ENCODE measurements at places on chromosomes 4 and X.

- DNase-seq = no peak
Measured at GRCh38 chr4:52366191-52366590, 292.9 kb downstream of the USP46 start.

- no peak for DNase-seq
Measured at GRCh38 chr4:48518143-48518542, 28.1 kb downstream of the ZAR1 start.

DNA sequence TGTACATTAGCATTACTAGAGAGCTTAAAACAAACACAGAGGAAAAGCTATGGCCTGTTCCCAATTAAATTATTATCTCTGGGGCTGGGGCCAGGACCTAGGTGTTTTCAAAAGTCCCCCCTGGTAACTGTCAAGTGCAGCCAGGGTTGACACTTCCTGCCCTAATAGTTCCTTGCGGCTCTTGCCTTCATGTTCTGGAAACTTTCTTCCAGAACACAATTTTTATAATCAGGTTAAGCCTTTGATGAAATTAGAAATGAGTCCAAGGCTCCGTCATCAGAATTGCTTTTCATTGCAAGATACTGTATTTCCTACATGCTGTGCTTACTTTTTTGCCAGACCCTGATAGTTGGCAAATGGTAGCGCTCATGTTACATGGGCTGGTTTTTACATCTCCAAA, 229.6 kb downstream of the UNC5C start:
- DNase-seq = no peak

- no peak for DNase-seq
Measured at GRCh38 chr4:84697615-84698201, 114.8 kb downstream of the CDS1 start.

DNA sequence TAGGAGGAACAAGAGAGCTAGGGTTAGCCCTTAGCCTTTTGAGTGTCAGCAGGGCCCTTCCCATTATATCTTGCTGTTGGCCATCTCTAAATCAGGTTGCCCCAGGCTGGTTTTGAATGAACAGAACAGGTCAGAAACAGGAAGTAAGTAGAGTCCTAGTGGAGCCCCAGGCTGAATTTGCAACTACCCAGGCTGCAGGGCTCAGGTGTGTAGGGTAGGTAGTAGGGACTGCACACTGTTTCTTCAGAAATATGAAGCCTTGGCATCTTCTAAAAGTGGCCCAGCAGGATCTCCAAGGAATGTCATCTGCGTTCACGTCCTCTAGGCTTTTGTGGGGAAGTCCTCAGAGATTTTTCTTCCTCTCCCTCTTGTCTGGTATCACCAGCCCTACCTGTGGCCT, 90.2 kb downstream of the ADGRG4 start:
- no peak for DNase-seq

GRCh38 chr4:94508296-94508695, 56.6 kb downstream of the PDLIM5 start:
- no peak for DNase-seq

DNA sequence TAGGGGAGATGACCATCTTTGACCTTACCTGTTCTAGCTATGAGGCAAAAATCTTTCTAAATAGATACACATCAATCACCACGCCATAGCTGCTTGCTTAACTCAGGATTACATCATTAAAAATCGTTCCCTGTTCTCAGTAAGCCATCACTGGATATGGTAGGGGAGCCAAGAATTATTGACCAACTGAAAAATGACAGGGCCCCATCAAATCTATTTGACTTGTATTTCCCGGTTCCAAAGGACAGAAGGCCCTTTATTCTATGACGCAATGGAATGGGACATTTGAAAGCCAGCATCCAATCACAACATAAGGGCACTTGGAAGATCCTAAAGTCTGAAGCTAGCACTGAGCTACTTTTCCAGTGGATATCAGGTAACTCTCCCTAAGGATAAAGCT, 75.6 kb upstream of the NOCT start:
- DNase-seq = no peak

DNA sequence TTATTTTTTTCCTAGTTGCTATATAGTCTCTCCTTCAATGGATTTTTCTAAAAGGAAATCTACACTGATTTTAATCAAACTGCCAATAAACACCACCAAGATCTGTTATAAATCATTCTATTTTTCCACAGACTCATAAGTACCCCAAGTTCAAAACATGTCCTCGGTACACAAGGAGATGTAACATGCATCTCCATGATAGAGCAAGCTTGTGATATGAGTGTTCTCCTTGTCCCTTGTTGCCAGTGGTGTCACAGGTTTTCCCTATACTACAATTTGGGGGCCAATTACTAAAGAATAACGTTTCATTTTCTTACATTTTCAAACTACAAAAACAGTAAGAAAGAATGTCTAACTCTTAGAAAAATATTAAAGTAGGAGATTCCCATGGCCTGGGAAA, 491 bp downstream of the ARHGEF6 start:
- no peak for DNase-seq

- DNase-seq = no peak
Measured at GRCh38 chr4:666436-666810, 7.7 kb downstream of the ATP5ME start.

- no peak for DNase-seq
Measured at GRCh38 chrX:74389016-74389722, 32.1 kb upstream of the SLC16A2 start.

- no peak for DNase-seq
Measured at GRCh38 chr4:71020611-71021010, 27.2 kb downstream of the DCK start.

- DNase-seq = peak; percentile 48
Measured at GRCh38 chr4:94452476-94453371, 982 bp downstream of the PDLIM5 start.

- no peak for DNase-seq
Measured at GRCh38 chr4:93646233-93646930, 182.2 kb upstream of the ATOH1 start.

- no peak for DNase-seq
Measured at GRCh38 chr4:92182736-92183407, 120.9 kb upstream of the GRID2 start.

GRCh38 chrX:18893536-18893935, 90.4 kb downstream of the PHKA2 start:
- no peak for DNase-seq

GRCh38 chrX:10633722-10634121, 13.3 kb upstream of the MID1 start:
- DNase-seq = no peak

- DNase-seq = no peak
Measured at GRCh38 chr4:142336251-142336934, 509.7 kb downstream of the INPP4B start.

DNA sequence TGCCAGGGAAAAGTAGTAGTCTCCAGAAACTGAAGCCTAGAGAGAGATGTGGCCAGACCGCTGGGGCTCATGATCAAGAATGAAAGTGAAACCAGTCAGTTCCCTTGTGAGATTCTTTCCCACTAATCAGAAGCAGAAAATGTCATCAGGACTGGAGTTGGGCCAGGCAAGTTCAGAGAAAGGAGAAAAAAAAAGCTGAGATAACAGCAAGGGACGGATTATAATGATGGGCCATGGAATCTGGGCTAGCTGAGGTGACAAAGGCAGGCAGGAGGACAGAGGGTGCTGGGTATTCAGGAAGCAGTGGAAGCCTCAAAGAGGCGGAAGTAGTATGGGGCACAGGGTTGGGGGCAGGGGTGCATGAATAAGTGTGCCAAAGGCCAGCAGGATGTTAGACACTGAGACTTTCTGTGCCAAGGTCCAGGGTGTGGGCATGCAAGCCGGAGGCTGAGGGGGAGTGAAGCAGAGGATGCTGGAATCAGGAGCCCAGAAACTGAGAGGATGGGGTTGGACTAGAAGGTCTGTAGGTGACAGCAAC, 2.5 kb downstream of the CXorf38 start:
- peak; percentile 68 for DNase-seq
